ENCODE measurements at places on chromosomes 6 and 20.

- DNase-seq, result peak; percentile 85
Observed at GRCh38 chr6:27720607-27721580, 191.3 kb downstream of the OR2B2 start.

- DNase-seq, result no peak
Observed at GRCh38 chr6:25899123-25899522, 25.1 kb upstream of the SLC17A3 start.

DNA sequence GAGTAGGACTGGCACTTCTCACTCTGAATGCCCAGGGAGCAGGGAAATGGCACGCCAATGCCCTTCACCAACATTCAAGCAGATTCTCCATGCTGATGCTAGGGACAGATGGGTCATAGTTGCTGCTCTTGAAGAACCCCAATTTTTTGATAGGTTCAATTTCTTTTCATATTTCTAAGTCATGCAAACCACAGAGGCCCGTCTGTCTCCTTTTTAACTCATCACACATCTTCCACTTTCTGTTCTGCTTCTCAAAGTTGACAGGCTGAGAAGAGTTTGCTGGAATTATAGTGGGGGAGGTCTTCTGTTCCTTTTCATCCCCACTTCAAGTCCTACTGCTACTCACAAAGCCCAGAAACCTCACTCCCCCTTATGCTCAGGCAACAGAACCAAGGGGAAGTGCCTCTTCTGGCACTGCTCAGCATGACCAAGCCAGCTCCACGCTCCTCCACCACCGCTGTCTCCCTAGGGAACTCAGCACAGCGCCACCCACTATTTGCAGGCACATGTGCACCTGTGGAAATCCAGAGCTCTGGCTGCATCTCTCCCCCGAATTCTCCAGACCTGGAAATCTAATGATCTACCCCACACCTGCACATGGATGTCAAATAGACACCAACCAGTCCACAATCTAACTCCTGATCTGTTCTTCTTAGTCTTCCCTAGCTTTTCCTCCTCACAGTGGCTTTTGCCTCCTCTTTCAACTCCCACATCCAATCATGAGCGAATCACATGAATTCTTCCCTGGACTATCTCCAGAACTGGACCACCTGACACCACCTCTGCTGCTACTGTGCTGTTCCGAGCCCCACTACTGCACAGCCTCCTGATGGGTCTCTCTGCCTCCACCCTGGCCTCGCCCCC, 10.7 kb downstream of the ZBTB24 start:
- DNase-seq, result no peak

- peak; percentile 84 for DNase-seq
Observed at GRCh38 chr20:53609491-53610445, 16.1 kb upstream of the ZNF217 start.

GRCh38 chr6:76217606-76218005, 145.1 kb upstream of the IMPG1 start:
- DNase-seq, result no peak

- DNase-seq, result no peak
Observed at GRCh38 chr6:21189759-21190158, 403.8 kb upstream of the SOX4 start.

- DNase-seq, result peak; percentile 77
Observed at GRCh38 chr20:53077373-53078205, 105.4 kb downstream of the TSHZ2 start.

- no peak for DNase-seq
Observed at GRCh38 chr6:30470968-30471367, 18.3 kb upstream of the HLA-E start.

GRCh38 chr20:36308353-36308752, 2.2 kb downstream of the DLGAP4 start:
- DNase-seq, result no peak

- no peak for DNase-seq
Observed at GRCh38 chr6:57315111-57315510, 2.3 kb upstream of the PRIM2 start.

DNA sequence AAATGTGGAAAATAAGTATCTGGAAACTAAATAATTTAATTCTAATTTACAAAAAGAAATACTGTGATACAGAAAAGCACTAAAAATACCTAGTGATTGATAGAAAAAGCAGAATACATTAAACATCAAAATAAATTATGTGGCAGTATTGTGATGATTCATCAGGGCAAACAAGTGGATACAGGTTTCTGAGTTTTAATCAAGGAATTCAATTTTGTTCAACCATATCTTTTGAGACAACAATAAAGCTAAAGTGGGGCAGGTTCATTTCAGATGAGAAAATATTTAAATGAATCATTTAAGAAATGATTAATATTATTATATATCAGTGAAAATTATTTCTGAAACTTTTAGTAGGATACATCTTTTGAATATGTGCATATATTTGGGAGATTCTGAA, 49.8 kb downstream of the GRIK2 start:
- no peak for DNase-seq

DNA sequence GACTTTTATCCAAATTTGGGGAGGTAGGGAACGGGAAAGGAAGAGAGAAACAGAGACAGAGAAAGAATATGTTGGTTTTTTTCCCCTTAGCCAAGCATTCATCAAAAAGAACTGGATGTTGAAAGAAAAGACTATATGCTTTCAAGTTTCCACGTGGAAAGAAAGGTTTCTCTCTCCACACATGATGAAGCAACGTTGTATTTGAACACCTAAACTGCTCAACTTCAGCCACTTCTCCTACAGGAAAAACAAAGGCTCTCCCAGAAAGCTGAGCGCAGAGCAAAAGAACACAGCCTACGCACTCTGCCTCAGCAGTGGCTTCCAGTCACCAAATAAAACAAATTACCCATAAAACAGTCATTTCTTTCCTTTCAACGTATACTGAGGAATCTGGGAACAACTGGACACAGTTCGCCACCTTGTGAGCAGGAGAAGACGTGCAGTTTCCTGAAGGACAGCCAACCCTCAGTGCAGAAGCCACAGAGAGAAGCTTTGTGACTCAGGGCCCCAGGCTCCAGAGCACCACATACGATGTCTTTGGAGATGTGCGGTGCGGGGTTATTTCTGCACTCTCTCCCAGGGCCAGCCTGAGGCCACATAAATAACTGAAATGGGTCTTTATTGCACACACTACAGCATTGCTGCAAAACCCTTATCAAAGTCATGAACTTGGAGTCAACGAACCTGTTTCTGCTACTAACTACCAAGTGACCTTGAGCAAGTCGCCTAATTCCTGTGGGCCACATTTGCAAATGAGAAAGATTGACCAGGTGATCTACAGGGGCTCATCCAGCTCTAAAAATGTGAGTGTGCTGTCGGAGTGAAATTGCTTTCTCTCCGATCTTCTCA, 10.1 kb downstream of the IL17F start:
- DNase-seq, result peak; percentile 76

- peak; percentile 10 for DNase-seq
Observed at GRCh38 chr20:62685781-62686555, 22.7 kb upstream of the NTSR1 start.

GRCh38 chr20:32962053-32962452, 42.2 kb downstream of the SUN5 start:
- DNase-seq, result no peak

GRCh38 chr20:48724891-48725554, 102.8 kb downstream of the PREX1 start:
- DNase-seq, result no peak

GRCh38 chr6:89574910-89575561, 63.5 kb downstream of the LYRM2 start:
- DNase-seq, result no peak

- DNase-seq, result no peak
Observed at GRCh38 chr6:166592821-166593220, 6.3 kb upstream of the RAMACL start.

GRCh38 chr6:156545931-156546330, 231.2 kb upstream of the ARID1B start:
- no peak for DNase-seq

DNA sequence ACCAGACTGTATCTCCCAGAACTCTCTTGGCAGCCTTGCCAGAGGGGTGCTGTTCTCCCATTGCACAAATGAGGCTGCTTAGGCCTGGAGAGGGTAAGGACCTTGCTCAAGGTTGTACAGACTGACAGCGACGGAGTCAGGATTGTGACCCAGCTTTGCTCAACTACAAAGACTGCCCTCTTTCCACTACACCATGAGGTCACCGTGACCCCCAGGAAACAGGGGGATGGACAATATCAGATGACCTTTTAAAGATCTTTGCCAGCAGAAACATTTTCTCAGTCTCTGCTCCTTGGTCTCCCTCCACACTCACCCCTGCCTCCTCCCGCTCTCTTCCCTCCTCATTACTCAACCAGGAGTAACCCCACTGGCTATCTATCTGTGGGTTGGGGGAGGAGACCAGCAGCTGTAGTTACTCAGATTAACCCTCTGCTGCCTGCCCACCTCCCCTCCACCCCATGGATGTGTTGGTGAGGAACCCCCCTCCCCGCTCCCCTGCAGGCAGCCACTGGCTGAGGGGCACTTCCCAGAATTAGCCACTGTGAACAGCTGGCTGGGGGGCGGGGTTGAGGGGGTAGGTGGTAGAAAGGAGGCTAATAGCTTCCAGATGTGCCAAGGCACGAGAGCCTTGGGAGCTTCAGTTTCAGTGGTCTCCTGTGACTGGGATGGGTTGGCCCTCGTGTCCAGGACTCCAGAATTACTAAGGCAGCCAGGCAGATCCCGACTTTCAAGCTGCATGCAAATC, 26.9 kb upstream of the MRPS18A start:
- DNase-seq, result no peak

DNA sequence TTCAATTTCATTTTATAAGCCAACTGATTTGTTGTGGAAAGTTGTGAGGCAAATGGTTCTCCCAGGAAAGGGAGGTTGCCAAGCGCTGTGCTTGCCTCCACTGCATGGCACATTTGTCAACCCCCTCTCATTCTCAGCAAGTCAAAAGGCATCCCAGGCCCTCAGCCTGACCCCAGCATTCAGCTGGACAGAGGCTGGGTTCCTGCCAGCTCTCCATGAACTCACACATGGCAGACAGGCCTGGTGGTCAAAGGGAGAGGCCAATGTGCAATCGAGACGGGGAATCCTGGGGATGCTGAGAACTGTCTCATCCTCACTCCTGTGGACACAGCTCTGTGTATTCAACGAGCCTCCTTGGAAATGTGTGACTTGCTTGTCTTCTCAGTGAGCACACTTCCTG, 106.0 kb upstream of the CDH4 start:
- no peak for DNase-seq

- DNase-seq, result no peak
Observed at GRCh38 chr20:39049148-39049547, 87.0 kb downstream of the DHX35 start.

- no peak for DNase-seq
Observed at GRCh38 chr20:6164421-6165341, 41.9 kb upstream of the FERMT1 start.

- DNase-seq, result no peak
Observed at GRCh38 chr6:81572020-81572419, 180.5 kb downstream of the TENT5A start.

DNA sequence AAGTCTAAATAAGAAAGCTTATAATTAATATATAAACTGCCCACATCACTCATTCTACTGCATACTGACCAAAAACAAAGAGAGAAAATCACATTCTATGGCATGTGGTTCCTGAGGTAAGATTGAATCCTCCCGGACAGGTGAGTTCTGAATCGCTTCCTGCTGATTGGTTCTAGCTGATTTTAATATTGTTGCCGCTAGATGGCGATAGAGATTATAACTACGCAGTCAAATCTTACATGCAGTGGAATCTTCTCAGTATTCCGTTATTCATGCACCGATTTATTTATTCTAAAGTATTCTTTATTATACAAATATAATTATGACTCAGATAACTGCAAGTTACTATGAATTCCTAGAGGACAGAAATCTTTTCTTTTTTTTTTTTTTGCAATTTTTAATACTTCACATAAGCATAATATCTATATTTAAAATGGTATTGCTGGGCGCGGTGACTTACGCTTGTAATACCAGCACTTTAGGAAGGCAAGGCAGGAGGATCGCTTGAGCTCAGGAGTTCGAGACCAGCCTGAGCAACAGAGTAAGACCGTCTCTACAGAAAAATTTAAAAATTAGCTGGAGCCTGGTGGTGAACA, 24.2 kb upstream of the TMX4 start:
- DNase-seq, result peak; percentile 74

GRCh38 chr20:4519534-4519933, 202.2 kb upstream of the PRND start:
- DNase-seq, result peak; percentile 32

- no peak for DNase-seq
Observed at GRCh38 chr6:163728442-163729126, 314.1 kb downstream of the QKI start.

DNA sequence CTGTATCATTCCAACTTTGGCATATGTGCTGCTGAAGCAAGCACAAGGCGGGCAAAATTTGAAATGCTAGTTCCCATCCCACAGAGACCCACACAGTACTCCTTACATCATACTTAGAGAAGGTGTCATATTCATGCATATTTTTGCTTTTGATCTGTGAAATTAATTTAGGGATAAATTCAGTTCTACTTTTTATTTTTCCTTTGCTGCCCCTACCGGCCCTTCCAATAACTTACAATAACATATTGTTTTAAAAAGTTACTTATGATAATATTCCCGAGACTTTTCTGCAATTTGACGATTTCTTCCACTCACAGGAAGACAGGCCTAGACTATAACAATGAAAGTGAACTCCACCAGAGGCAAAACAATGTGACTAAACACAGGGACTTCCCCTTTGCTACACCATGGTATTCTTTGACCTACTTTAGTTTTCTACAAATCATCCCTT, 35.0 kb downstream of the SESN1 start:
- peak; percentile 43 for DNase-seq

GRCh38 chr6:16512544-16513290, 248.5 kb downstream of the ATXN1 start:
- DNase-seq, result no peak

- DNase-seq, result peak; percentile 44
Observed at GRCh38 chr6:166955865-166956443, 396 bp downstream of the RNASET2 start.

DNA sequence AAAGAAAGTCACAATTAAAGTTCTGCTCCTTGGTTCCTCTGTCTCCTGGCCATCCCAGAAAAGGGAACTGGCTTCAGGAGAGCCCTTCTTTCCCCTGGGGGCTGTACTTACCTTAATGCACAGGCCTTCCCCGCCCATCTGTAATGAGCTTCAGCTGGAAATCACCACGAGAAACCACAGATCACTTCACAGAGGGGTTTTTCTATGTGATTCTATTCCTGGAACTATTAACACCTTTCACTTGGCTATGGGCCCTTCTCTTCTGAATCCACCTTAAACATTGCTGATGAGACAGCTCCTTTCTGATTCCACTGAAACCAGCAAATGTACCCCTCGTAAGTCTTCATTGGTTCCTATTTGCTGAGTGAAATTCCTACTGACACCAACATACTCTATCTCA, 80.7 kb downstream of the FOXF2 start:
- DNase-seq, result no peak

DNA sequence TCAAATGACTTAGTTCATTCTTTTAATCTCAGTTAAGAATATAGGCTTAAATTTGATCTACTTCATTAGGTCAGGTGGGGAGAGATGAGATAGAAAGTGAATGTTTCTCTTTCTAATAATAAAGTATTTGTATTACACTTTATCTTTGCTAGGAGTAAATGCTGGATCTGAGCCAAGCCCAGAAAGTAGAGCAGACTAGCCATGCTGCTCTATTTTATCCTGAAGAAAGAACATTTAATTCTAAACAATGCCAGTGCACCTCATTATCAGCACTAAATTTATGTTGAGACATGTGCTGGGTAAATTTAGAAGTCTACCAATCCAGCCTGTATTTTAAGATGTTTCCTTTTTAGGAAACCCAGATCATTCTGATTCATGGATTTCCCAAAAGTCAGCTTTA, 43.5 kb downstream of the AKIRIN2 start:
- DNase-seq, result no peak

- no peak for DNase-seq
Observed at GRCh38 chr20:40943591-40943990, 85.0 kb upstream of the TOP1 start.

Measured in activated CD4-positive, alpha-beta T cell treated with anti-CD3 and anti-CD28 coated beads, Interleukin-2, Interleukin-6, amounts not matched to agents 100 ng/mL and 50 ng/mL, durations not matched to agents 16 hours and 8 hours (primary cell).